Amygdala (tissue), 56 donors: ENCODE measurements at places on chromosomes 2 and 18.

DNA sequence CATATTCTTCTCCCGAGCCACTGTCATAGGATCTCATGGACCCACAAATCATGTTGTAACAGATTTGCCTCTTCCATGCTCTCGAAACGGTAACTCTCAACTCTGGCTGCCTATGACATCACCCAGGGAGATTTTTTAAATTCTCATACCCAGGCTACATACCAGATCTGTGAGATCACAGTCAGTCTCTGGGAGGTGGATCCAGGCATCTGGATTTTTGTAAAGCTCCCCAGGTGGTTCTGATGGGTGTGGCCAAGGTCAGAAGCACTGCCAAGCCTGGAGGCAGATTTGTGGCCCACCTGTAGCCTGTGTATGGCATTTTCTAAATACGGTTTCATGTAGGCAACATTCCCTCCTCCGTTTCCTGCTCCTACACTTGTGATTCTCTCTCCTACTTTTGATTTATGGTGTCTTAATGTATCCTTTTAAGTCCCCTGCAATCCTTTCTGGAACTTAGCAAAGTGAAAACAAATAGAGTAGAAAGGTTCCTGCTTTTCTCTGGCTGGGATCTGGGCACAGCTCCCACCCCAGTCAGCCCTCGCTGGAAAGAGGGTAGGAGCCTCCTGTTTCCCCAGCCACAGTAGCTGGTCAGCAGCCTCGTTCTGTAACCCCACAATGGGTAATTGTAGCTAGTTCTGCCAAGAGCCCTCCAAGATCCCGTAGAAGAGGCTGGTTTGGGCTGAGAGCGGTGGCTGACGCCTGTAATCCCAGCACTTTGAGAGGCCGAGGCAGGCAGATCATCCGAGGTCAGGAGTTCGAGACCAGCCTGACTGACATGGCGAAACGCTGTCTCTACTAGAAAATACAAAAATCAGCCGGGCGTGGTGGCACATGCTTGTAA is 96.2 kb downstream of the KLHL29 start:
- no peak for DNase-seq

DNA sequence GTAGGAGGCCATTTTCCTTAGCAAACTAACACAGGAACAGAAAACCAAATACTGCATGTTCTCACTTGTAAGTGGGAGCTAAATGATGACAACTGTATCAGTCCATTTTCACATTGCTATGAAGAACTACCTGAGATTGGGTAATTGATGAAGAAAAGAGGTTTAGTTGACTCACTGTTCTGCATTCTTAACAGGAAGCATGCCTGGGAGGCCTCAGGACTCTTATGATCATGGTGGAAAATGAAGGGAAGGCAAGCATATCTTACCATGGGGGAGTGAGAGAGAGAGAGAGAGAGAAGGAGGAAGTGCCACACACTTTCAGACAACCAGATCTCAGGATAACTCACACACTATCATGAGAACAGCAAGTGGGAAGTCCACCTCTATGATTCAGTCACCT is 105.3 kb downstream of the PARD3B start:
- no peak for DNase-seq

DNA sequence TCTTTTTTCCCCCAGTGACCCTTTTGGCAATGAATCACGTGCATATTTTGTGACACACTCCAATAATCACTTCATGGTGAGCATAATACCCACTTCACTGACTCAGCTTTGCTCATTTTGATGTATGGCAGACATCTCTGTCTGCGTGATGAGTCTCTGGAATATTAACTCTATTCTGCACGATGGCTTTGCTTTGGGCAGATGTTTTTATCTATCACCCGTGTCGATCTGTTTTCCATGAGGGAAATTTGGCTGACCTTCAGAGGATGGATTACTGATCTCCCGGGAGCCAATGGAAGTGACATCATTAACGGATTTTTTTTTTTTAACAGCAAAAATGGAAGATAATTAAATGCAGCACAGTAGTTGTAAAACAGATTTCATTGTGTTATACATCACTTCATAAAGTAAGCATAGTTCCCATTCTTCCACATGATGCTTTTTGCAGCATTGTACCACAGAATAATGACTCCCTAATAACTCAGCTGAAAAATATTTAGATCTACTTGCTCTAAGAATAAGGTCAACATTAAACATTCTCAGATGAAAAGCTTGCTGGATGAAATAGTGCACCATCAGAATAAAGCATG is 29.8 kb downstream of the CDC42EP3 start:
- no peak for DNase-seq

- no peak for DNase-seq
Measured at GRCh38 chr2:120650022-120650644, 85.5 kb upstream of the GLI2 start.
